ENCODE measurements at places on chromosomes 7 and 10.

DNA sequence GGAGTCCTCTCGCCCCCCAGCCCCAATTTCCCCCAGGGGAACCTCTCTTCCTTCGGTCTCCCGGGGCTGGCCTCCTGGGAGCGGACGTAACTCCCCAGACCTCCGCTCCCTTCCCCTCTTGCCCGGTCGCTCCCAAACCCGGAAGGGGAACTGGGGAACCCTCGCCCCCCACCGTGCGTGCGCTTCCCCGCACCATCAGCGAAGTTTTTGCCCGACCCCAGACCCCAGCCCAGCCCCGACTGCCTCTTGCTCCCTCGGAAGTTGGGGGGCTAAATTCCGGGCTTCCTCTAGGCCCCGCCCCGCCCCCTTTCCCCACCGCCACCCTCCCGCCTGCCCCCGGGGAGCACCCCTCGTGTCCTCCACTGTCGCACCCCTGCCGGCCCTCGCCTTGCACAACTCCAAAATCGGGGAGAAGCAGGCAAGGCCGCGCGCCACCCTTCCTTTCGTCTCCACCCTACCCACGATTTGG is 436 bp downstream of the GNB2 start:
- peak; percentile 47 for DNase-seq

- DNase-seq, result no peak
Observed at GRCh38 chr7:133945497-133945896, 181.6 kb upstream of the LRGUK start.

DNA sequence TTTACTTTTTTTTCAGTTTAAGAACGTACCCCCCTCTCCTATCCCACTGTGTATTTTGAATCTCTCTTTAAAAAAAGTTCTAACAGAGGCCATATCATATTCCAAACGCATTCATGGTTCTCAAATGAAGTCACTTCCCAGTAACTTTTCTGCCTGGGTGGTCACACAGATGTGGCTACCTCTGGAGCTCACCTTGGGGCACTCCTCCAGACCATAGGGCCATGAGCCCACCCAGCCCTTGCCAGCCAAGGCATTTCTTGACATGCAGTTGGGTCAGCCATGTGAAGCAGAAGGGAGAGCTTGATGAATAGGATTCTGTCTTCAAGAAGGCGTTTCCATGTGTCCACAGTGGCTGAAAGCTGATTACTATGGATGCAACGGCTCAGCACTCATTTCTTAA is 239.3 kb downstream of the RAB11FIP2 start:
- no peak for DNase-seq

DNA sequence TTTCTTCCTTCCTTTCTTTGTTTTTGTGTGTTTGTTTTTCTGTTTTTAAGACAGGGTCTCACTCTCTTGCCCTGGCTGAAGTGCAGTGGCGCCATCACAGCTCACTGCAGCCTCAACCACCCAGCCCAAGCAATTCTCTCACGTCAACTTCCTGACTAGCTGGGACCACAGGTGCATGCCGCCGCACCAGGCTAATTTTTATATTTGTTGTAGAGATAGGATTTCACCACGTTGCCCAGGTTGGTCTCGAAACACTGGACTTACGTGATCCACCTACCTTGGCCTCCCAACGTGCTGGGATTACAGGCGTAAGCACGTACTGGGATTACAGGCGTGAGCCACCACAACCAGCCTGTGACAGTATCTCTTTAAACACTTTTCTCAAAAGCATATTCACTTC is 120.7 kb downstream of the DKK1 start:
- no peak for DNase-seq

GRCh38 chr10:77869626-77870420 is 56.7 kb downstream of the DLG5 start:
- no peak for DNase-seq

DNA sequence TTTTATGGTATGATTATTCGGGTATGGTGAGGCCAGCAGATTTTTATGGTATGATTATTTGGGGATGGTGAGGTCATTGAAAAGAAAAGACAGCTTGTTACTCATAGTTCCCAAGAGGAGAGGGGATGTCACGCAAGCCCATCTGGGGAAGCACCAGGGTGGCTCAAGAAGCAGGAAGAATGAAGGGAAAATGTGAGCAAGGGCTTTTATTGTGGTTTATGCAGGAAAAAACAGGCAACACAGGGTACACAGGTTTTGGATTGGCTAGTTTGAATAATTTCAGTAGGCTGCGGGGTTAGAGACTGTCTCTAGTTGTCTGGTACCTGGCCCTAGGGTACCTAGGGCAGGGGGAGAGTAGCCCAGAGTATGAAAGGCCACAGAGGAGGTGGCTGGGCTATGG is 26.8 kb upstream of the DGKI start:
- no peak for DNase-seq

DNA sequence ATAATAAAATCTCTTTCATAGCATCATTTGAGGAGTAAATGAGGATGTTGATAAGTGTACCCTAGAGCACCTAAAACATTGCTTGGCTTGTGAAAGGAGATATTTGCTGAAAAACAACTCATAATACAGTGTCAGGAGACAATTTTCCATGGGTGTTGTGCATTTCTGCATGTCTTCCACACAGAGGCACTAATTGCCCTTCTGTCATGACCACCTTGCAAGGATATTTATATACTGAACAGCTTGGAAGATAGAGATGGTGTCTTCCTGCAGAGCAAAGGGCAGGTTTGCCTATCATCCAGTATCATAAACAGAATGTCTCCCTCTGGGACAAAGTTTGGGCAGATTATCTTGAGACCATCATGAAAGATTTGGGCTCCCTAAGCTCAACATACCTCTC is 495.2 kb upstream of the LRRN3 start:
- no peak for DNase-seq

GRCh38 chr10:47374611-47375536 is 9.2 kb downstream of the ZNF488 start:
- no peak for DNase-seq

- DNase-seq, result no peak
Observed at GRCh38 chr7:39293056-39293823, 273.0 kb upstream of the YAE1 start.

DNA sequence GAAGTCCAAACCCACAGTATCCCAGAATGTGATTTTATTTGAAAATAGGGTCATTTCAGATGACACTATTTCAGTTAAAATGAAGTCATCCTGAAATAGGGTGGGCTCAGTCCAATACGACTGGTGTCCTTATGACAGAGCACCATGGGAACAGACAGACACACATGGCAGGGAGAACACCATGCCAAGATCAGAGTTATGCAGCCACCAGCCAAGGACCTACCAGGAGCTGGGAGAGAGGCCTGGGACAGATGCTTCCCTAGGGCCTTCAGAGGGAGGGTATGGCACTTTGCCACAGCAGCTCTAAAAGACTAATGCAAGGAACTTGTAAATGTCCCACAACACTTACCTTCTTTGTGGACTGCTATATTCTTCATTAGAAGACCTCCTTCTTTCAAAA is 226.5 kb downstream of the NEBL start:
- no peak for DNase-seq

GRCh38 chr10:85961479-85962067 is 405.0 kb downstream of the GRID1 start:
- no peak for DNase-seq

DNA sequence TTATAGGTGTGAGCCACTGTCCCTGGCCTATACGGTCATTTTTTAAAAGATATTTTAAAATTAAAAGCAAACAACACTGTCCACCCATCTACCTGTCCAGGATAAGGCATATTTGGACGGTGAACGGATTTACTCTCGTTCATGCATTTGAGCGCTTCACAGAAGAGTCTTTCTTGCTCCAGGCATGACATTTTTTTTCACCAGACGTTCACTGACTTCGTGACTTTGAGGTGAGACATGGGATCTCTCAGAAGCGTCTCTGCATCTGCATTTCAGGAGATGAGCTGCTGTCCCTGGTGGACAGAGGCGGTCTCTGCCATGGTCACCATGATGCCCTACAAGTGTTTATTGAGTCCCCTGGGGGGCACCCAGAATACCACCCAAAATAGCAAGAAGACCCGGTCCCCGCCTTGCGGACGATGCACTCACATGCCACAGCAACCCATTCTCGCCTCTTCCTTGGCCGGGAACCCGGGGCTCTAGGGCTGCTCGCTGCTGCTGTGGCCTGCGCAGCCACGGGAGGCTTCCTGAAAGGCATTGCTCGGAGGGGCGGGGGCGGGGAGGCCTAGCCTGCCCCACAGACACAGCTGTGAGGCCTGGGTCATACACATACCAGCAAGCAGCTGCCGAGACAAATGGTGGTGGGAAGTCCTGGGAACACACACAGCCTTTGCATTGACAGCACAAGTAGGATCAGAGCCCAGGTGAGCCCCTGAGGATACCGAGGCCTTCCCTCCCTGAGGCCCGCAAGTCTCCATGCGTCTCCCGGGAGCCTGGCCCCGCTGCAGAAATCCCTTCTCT is 84.4 kb downstream of the RGS10 start:
- no peak for DNase-seq

- DNase-seq, result no peak
Observed at GRCh38 chr10:47243356-47243755, 56.6 kb upstream of the GDF10 start.

DNA sequence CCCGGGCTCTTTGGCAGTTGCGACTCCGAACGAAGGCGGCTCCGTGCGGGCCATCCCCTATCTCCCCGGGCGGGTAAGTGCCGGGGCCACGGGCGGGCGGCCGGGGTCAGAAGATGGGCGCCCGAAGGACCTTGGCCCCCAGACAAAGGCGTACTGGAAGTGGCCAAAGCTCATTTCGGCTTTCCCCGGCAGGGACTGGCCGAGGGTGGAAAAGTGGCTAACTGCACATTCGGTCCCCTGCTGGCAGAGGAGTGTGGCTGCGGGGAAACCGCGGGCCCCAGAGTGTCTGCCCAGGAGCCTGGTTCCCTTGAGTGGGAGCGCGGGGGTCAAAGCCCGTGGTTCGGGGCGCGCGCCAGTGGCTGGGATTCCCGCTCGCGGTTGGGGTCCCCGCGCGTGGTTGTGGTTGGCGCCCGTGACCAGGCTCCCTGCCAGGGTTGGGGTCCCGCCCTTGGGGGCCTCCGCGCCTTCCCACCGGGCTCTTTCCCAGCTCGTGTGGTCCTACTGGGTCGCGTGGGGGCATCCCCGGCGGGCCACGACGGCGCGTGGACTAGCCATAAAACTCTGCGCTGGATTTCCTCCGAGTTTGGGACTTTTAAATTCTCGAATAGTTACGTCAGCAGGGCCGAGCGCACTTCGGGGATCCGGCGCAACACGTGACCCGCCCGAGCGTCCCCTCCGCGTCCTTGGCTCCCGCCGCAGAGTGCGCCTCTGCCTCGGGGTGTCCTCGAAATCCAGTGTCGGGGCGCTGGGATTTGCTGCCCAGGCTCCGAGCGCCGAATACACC is 124.4 kb downstream of the TACC2 start:
- DNase-seq, result peak; percentile 51

GRCh38 chr10:122419016-122419415 is 35.4 kb upstream of the ARMS2 start:
- peak; percentile 68 for DNase-seq

DNA sequence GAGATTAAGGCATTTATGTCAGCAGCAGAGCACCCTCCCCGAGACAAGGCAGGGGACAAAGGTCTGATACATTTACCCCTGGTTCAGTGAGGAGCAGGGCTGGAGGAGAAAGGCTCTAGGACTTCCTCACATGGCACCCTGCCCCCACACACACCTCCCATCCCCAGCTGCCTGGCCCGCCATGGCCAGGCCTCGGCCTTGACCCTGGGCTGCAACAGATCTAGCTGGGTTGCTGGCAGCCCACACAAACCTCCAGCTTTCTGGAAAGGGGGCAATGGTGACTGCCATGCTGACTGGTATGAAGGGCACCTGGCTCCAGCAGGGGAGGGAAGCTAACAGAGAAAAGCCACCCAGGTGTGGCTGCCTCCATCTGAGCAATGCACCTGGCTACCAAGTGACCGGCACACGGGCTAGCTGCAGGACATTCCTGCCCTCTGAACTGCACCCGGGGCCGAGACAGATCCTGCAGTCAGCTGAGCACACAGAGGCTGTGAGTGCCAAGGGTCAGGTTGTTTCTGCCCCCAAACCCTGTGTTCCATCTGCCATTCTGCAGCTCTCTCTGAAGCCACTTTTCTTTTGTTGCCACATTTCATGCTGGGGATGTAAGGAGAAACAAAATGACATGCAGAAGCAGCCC is 85.8 kb upstream of the LRRC18 start:
- DNase-seq, result no peak

DNA sequence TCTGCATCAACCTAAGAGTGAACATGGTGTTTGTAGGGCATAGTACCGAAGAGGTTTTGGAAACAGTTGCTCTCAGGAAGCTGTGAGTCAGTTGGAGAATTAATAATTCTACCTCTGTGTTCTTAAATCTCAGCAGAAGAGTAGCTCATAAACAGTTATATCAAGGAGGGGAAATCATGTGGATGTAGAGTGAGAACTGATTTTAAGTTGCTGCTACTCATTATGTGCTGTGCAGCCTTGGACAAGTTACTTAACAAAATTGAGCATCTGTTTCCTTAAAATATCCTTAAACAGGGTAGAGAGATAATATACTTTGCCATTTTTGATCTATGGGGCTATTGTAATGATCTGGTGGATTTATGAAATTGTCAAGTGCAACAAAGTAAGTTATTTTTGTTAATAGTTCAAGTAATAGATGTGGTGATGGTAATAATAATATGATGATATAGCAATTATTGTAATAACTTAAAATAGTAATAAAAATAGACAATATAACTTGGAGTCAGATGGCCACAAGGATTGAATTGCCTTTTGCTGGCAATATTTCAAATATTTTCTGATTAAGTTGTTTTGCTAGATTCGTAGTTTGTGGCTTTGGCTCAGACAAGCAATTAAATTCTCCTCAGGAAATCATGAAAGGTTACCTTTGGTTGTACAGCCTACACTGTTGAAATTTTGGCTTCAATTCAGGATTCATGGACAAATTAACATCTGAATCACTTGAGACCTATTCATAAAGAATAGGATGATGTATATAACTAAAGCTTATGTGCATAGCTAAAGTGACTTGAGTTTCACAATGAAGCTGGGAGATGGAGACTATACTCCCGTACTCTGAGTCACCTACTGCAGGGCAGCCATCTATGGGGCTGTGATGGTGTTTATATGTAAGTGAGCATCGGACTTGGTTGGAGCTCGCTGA is 228.5 kb downstream of the CDK14 start:
- no peak for DNase-seq

- peak; percentile 84 for DNase-seq
Observed at GRCh38 chr7:40298421-40298820, 163.6 kb downstream of the SUGCT start.

DNA sequence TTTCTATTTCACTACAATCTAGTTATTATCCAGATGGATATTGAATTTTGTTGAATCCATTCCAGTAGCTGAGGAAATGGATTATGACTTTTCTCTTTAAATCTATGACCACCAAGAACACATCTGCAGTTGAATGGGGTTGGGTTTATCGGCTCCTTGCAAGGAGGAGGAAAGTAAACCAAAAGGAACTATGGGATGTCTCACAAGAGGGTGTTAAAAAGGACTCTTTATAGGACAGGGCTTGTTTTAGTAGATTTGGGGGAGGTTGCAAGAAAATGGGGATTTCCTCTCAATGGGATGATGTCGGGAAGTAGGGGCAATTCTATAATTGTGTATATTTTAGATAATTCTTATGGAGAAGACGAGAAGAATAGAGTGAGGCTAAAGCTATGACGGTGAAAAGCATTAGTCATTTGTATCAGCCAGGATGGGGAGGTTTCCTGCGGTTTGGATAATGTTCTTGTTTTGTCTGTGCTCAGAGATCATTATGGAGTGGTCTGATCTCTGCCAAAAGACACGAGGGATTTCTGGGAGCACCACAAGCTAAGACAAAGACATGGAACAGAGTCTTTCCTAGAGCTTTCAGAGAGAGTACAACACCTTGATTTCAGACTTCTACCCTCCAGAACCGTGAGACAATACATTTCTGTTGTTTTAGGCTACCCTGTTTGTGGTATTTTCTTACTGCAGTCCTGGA is 5.3 kb upstream of the LRRC61 start:
- DNase-seq, result no peak

GRCh38 chr10:113491967-113492565 is 60.8 kb upstream of the HABP2 start:
- DNase-seq, result no peak
